Cardiac fibroblast (primary cell): ENCODE measurements at places on chromosomes 7 and 10.

GRCh38 chr10:95467162-95467599 lies 94.0 kb downstream of the SORBS1 start:
- peak; percentile 68 for DNase-seq

GRCh38 chr7:131606346-131607290 lies 50.2 kb upstream of the PODXL start:
- DNase-seq: no peak

DNA sequence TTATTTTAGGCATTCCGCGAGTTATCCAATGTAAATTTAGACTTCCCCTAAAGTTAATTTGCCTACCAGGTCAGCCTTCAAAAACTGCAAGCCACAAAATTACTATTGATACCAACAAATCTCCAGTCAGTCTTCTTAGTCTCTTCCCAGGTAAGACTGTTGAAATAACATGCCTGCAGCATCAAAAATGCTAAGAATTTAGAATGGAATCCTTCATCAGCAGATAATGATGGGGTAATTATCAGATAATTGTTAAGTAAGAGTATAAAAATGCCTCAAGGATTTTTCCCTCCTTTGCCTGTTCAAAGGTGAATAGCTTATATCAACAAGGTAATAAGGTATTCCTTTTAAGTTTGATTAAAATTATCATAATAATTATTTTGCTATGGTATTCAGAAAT lies 228.5 kb downstream of the BBS9 start:
- DNase-seq: no peak

- DNase-seq: no peak
Measured at GRCh38 chr10:128914681-128915080, 552.4 kb upstream of the MGMT start.

DNA sequence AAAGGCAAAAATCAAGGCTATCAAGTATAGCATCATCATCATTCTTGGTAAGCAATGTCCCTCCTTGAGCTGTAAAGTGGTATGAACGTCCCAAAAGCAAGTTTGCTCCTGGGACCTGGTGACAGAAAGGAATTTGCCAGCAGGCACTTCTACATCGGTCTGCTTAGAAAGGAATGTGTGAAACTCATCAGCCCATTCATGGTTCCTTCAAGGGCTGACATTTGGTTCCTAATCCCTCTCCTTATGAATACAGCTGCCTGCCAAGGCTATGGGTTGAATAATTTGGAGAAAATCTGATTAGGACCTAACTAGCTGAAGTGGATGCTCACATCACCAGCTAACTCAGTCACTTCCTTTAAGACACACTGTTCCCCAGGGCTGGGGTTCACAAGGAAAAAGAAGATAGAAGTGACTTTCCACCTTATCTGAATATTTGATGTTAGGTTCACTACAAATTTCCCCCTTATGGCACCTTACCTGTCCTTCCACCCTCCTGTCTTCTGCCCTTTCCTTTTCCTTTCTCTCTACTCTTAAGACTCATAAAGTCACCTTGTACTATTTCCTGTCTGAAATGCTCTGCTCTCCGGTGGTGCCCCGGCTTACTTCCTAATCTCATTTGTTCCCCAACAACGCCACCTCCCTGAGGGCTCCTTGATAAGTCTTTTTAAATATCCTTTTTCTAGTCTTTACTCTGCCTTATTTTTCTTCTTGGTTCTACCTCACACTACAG lies 187.1 kb downstream of the NPSR1 start:
- no peak for DNase-seq

DNA sequence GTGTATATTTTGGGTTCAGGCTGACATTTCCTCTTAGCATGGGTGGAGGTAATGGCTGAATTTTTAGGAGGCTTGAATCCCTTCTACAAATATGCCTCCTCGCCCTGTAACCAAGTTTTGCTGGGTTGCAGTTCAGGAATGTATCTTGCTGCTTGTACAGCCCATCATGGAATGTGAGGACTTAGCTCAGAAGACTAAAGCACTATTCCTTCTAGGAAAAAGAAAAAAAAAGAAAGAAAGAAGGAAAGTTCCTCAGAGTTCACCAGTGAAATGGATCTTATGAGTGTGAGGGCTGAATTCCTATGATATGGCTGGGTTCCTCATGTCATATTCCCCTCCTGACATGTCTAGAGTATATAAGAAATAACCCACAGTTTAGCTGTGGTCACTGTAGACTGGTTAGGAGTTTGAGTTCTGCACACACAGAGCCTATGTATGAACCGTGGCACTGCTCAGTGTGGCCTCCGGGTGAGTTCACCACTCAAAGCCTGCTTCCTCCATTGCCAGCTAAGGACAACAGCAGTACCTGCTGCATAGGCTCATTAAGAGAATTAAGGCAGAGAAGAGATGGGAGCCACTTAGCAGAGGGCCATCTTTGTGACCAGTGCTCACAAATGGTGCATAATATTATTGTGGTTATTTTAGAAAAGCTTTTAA lies 114.0 kb downstream of the TACC2 start:
- no peak for DNase-seq

GRCh38 chr7:122468945-122469344 lies 164.4 kb upstream of the FEZF1 start:
- no peak for DNase-seq

- DNase-seq: peak; percentile 90
Measured at GRCh38 chr10:33008499-33009243, 50.6 kb upstream of the ITGB1 start.

- DNase-seq: peak; percentile 41
Measured at GRCh38 chr10:82942286-82943099, 1067.5 kb downstream of the NRG3 start.

GRCh38 chr10:73931767-73932619 lies 21.1 kb downstream of the PLAU start:
- DNase-seq: peak; percentile 58

DNA sequence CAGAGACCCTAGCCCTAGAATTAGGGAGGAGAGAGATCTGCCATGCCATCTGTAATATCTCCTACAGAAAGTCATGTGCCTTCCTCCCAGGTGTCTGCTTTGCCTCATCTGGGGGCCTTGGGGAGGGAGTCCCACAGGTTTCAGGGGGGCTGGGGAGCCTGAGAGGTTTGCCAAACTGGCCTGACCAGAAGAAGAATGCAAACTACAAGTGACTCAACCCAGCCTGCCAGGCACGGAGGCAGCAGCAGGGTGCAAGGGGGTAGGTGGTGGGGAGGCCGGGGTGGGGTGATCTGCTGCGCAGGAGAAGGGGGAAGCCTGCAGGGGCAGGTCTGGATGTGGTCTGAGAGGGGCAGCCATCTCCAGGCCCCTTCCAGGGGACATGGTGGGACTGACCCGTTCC lies 9.6 kb upstream of the TRIM8 start:
- no peak for DNase-seq

DNA sequence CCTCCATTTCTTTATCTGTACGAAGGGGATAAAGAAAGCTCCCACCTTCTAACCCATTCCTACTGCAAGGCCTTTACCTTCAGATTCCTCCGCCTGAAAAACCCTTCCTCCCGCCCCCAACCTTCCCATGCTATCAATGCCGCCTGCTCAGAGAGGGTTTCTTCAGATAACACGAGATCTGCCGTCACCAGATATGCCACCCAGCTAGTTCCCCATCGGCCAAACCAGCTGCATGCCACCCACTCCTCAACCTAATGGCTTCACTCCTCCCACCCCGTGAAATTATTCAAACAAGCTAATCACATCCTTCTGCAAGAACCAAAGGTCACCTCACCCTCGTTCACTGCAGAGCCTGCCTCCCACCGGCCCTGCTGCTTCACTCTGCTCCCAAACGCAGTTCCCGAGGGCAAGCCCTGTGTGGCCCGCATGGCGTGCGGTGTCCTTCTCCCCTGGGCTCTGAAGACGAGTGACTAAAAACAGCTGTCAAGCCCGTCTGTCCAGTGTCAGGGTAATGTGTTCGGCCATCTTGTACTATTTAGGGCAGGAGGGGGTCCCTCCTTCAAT lies 46.8 kb upstream of the TMEM213 start:
- DNase-seq: no peak

GRCh38 chr7:113289140-113289740 lies 170.9 kb upstream of the SMIM30 start:
- DNase-seq: peak; percentile 71

DNA sequence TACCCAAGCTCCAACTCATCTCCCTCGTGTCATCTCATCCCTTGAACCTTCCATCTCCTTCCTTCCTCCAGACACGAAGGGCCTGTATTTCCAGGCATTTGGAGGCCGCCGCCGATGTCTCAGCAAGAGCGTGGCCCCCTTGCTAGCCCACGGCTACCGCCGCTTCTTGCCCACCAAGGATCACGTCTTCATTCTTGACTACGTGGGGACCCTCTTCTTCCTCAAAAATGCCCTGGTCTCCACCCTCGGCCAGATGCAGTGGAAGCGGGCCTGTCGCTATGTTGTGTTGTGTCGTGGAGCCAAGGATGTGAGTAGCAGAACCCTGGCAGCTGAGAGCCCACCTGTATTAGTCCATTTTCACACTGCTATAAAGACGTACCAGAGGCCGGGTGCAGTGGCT lies 5.5 kb downstream of the FBXO24 start:
- no peak for DNase-seq

DNA sequence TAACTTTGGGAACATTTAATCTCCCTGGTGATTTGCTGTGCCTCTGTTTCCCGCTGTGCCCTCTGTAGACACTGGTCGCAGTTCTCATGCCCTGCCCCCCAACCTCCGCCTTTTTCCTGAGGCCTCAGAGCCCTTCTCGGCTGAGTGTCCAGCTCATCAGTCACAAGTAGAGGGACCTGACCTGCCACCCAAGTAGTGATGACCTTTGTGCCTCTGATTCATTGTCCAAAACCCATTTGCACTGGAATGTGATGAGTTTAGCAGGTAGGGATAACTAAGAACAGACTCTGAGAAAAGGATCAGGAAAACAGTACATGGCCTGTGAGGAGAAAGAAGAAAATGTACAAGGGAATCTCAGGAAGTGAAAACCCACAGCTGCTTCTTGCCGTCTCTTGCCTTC lies 58.8 kb downstream of the LANCL2 start:
- DNase-seq: no peak

DNA sequence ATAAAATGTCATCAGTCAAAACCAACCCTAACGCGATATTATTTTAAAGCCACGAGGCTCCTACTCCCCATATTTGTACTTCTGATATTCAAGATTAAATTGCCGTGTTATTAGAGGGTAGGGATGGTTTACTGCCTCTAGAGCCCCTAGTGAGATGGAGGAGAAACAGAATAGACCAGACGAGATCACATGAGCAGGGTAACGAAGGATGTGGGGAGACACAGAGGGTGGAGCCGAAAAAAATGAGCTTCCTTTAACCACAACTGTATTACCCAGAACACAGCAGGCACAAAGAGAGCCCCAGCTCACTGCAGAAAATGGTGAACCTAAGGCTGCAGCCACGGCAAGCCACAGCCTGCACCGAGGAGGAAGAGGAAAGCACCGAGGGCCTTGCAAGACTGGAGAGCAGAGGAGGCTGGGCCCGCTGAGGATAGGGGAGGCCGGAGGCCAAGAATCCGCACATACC lies 14.3 kb downstream of the ZC3HAV1 start:
- DNase-seq: peak; percentile 16

DNA sequence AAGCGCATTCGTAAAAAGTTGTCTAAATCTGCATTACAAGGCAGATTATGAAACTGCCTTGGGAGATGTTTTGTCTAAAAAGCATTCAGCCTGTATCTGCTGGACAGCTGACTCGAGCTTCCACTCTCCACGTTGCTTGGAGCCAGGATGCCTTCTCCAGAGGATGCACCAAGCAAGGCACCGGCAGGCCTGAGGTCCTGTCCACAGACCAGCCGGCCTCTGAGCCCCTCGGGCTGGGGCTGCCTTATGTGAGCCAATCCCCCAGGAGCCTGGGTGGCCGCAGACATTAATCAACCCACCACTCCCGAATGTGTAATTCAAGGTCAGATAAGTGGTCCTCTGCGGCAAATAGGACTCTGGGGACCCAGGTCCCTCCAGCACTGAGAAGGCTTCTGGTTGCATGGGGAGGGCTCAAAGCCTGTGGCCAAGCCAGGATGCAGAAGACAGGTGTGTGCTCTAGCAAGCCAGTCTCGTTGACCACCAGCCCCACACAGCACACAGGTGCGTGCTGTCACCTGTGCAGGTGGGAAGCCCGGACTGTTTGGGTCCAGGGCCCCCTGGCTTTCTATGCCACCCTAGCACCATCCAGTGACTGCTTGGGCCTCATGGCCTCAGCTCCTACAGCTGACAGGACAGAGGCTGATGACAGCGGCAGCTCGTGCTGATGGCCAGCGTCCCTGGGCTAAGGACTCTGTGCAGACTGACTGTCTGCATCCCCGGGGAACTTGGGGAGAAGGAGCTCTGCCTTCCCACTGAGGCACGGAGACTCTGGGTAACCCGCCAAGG lies 4.8 kb upstream of the RET start:
- DNase-seq: no peak

- no peak for DNase-seq
Measured at GRCh38 chr7:117271566-117271965, 51.3 kb downstream of the WNT2 start.

GRCh38 chr7:94031865-94032264 lies 27.7 kb upstream of the BET1 start:
- no peak for DNase-seq

DNA sequence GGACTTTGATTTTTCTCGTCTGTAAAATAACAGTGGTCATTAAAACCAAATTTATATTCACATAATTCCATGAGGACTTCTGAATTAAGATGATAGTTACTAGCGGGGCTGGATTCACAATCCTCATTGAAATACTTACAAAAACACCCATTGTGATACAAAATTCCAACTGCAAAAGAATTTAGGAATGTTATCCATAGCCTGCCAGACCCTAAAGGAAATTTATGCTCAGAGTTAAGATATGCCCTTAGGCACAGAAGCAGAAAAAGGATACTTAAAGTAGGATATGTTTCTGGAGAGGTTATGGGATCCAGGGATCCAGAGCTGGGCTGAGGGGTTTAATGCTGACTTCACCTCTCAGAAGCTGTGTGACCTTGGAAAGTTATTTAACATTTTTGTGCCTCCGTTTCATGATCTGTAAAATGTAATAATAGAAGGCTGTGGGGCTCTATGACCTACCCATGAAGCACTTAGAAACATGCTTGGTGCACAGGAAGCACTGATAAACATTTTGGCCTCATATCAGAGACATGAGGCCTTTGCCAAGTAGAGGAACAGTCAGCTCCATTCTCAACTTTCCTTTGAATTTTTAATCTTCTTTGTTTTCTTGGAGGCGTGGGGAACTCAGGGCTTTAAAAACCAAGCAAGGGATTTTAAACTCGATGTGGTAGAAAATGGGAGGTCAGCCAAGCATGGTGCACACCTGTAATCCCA lies 744.7 kb downstream of the KCNMA1 start:
- DNase-seq: no peak
